ENCODE measurements at places on chromosomes 16 and 17.
A peak's percentile ranks its signal among the peaks of the same experiment; 100 is the strongest.

DNA sequence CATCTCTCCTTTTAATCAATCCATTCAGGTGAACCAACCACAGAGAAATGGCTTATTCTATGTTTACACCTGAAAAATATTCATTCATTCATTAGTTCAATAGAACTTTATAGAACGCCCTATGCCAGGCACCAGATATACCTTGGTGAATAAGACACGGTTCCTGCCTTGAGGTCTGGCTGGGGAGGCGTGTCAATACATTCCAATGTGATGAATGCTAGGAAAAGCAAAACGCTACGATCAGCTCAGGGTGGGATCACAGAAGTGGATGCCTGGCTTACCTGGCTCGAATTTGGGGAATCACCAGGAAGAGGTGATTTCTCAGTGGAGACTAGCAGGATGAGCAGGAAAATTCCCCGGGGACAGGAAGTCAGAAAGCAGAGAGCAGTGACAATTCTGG, 17.5 kb upstream of the WFIKKN2 start:
- no peak for DNase-seq

GRCh38 chr17:47315451-47316266, 8.1 kb upstream of the EFCAB13 start:
- peak; percentile 48 for DNase-seq

GRCh38 chr17:77441940-77442339, 301.2 kb downstream of the SEC14L1 start:
- DNase-seq: no peak

DNA sequence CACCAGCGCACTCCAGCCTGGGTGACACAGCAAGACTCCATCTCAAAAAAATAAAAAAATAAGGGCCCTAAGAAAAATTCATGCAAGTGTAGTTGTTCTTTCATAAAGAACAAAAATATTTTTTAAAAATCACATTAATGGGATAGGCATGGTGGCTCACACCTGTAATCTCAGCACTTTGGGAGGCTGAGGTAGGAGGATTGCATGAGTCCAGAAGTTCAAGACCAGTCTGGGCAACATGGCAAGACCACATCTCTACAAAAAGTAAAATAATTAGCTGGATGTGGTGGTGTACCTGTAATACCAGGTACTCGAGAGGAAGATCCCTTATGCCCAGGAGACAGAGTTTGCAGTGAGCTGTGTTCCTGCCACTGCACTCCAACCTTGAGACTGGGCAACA, 15.2 kb upstream of the BRIP1 start:
- no peak for DNase-seq

- no peak for DNase-seq
These were observed 37.7 kb upstream of the PHLPP2 start for GRCh38 chr16:71762186-71762585.
